Neural crest cell (in vitro differentiated cells): ENCODE measurements at places on chromosomes 1 and 21. TPM values are rescaled to one million over a fixed set of nuclear protein-coding genes. Genes with fewer than 3 reads are reported as not detected.

The OR2T29 gene
- total RNA-seq, result not detected in 2 replicates

The CFAP107 gene
- not detected in 2 replicates for total RNA-seq

The OXCT2 gene
- 0.75 and 0.77 TPM in 2 replicates for total RNA-seq

The WDR64 gene
- 0.32 TPM in 1 of 2 replicates, not detected in the other for total RNA-seq

The LDLRAD1 gene
- not detected in 2 replicates for total RNA-seq

The IQCC gene
- 7.3 and 7.8 TPM in 2 replicates for total RNA-seq
